Stomach (tissue), 19 donors: ENCODE measurements at places on chromosomes 5 and 9. TPM values are rescaled to one million over a fixed set of nuclear protein-coding genes. Genes with fewer than 3 reads are reported as not detected.

ARHGEF39 gene
- total RNA-seq, result 11.6 TPM

- no peaks in the 10 kb centered on the region for H3K27me3 ChIP-seq
- H3K36me3 ChIP-seq, result no peaks in the 10 kb centered on the region
- H3K27ac ChIP-seq, result no peak overlapping the region
- DNase-seq, result no peak
- H3K4me1 ChIP-seq, result no peaks in the 10 kb centered on the region
Observed at GRCh38 chr9:93920131-93920800, 34.9 kb downstream of the BARX1 start.

DNA sequence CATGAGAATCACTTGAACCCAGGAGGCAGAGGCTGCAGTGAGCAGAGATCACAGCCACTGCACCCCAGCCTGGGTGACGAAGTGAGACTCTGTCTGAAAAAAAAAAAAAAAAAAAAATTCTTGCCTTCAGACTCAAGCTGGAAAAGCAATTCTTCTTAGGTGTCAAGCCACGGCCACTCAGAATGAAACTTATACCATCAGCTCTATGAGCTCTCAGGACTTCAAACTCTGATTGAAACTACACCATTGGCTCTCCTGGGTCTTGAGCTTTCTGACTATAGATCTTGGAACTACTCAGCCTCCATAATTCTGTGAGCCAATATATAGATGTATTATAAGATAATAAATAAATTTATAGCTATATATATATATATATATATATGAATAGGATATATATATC is 12.9 kb upstream of the FGF10 start:
- DNase-seq, result no peak
- H3K36me3 ChIP-seq, result no peaks in the 10 kb centered on the region
- no peak overlapping the region for H3K27ac ChIP-seq
- H3K4me1 ChIP-seq, result no peaks in the 10 kb centered on the region
- no peak overlapping the region for H3K4me3 ChIP-seq

- no peaks in the 10 kb centered on the region for H3K27me3 ChIP-seq
- H3K4me1 ChIP-seq, result peaks cover 28% of the 10 kb centered on the region
- no peak overlapping the region for H3K4me3 ChIP-seq
- no peak overlapping the region for H3K27ac ChIP-seq
Observed at GRCh38 chr9:38385896-38386295, 6.6 kb upstream of the ALDH1B1 start.

DNA sequence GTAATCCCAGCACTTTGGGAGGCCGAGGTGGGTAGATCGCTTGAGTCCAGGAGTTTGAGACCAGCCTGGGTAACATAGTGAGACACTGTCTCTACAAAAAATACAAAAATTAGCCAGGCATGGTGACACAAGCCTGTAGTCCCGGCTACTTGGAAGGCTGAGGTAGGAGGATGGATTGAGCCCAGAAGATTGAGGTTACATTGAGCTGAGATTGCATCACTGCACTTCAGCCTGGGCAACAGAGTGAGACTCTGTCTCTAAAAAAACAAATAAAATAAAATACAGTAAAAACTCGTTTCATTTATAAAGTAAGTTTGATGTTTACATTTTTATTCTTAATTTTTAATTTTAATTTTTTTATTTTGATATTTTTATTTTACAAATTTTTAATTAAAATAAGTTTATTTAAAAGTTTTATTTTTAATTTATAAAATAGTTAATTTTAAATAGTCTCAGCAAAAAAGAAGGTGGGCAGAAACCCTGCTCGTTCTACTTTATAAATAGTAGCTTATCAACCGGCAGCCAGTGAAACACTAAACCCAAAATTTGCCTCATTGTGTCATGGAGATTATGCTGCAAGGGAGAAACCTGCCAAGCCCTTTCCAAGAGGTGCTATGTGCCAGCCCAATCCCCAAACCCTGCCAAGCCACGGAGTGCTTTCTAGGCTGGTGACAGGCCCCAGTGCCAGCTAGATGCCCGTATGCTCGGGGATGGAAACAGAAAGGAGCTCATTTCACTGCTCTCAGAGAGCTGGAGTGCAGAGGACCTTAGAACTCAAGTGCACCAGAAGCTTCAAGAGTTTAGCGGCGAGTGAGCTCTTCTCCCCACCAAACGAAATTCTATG is 38.9 kb downstream of the SERINC5 start:
- no peaks in the 10 kb centered on the region for H3K36me3 ChIP-seq
- no peaks in the 10 kb centered on the region for H3K27me3 ChIP-seq
- peak overlapping the region; percentile 57 for H3K27ac ChIP-seq
- H3K4me1 ChIP-seq, result peaks cover 71% of the 10 kb centered on the region
- no peak overlapping the region for H3K4me3 ChIP-seq

- no peak overlapping the region for H3K4me3 ChIP-seq
- DNase-seq, result no peak
- no peaks in the 10 kb centered on the region for H3K27me3 ChIP-seq
- H3K4me1 ChIP-seq, result peaks cover 21% of the 10 kb centered on the region
- H3K36me3 ChIP-seq, result no peaks in the 10 kb centered on the region
Observed at GRCh38 chr9:126367616-126368015, 41.0 kb downstream of the MVB12B start.
